IMR-90 (cell line): ENCODE measurements at places on chromosomes 3 and 15. TPM values are rescaled to one million over a fixed set of nuclear protein-coding genes. Genes with fewer than 3 reads are reported as not detected.

GRCh38 chr3:143597774-143598652, 250.3 kb downstream of the SLC9A9 start:
- no peak for DNase-seq
- H3K27me3 ChIP-seq, result no peaks in the 10 kb centered on the region

- no peaks in the 10 kb centered on the region for H3K27me3 ChIP-seq
- H3K4me1 ChIP-seq, result no peaks in the 10 kb centered on the region
- no peaks in the 10 kb centered on the region for H3K36me3 ChIP-seq
- peak; percentile 57 for DNase-seq
- no peak overlapping the region for H3K27ac ChIP-seq
These were observed 121.0 kb upstream of the CDIN1 start for GRCh38 chr15:36458411-36458810.

- peak; percentile 4 for DNase-seq
- H3K4me3 ChIP-seq, result no peak overlapping the region
- no peak overlapping the region for H3K27ac ChIP-seq
- H3K36me3 ChIP-seq, result no peaks in the 10 kb centered on the region
These were observed 12.0 kb upstream of the FGD5 start for GRCh38 chr3:14806641-14807263.

- no peak overlapping the region for H3K4me3 ChIP-seq
- no peak overlapping the region for H3K27ac ChIP-seq
- no peaks in the 10 kb centered on the region for H3K36me3 ChIP-seq
- no peak for DNase-seq
These were observed 12.3 kb downstream of the NUDT16 start for GRCh38 chr3:131393868-131394267.

DNA sequence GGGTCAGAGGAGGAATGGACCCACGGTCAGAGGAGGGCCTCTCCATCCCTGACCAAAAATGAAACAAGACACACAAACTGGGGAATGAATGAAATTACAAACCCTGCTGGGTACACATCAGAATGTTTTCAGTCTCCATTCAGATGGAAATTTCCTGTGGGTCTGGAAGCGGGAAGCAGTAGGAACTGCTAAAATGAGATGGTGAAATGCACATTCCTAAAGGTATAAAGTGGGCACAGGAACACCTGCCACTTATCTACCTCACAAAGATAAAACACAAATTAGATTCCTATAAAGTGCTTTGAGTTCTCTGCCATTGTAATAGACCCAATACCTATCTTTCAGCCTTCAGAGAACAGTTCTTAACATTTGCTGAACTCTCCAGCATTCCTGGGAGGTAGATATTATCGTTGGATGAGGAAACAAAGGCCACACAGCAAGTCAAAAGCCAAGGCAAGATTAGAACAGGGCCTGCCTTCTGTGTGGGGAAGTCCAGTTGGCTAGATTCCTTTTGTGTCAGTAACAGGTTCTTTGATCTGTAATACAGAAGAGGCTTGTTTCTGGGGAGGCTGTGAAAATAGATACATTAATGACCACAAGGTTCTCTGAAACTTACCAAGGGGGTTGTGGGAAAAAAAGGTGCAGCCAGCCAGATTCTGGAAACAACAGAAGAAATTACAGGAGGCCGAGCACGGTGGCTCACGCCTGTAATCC, 98.4 kb downstream of the IGF2BP2 start:
- no peaks in the 10 kb centered on the region for H3K27me3 ChIP-seq
- no peak overlapping the region for H3K27ac ChIP-seq
- 0 out of 2 replicates have a peak, but pooled peaks cover 1% of the 10 kb centered on the region for H3K36me3 ChIP-seq
- H3K4me1 ChIP-seq, result peaks cover 27% of the 10 kb centered on the region
- DNase-seq, result no peak

- H3K27me3 ChIP-seq, result no peaks in the 10 kb centered on the region; the same call in 1 of the 2 replicates
- DNase-seq, result peak; percentile 46
- H3K27ac ChIP-seq, result no peak overlapping the region
- no peak overlapping the region for H3K4me3 ChIP-seq
These were observed 35.2 kb downstream of the DNASE1L3 start for GRCh38 chr3:58175437-58176184.

GRCh38 chr15:99582508-99582960, 16.8 kb downstream of the MEF2A start:
- DNase-seq, result no peak
- no peaks in the 10 kb centered on the region for H3K27me3 ChIP-seq
- H3K4me1 ChIP-seq, result peaks cover 5% of the 10 kb centered on the region
- no peak overlapping the region for H3K27ac ChIP-seq
- H3K4me3 ChIP-seq, result no peak overlapping the region
- no peaks in the 10 kb centered on the region for H3K36me3 ChIP-seq

DNA sequence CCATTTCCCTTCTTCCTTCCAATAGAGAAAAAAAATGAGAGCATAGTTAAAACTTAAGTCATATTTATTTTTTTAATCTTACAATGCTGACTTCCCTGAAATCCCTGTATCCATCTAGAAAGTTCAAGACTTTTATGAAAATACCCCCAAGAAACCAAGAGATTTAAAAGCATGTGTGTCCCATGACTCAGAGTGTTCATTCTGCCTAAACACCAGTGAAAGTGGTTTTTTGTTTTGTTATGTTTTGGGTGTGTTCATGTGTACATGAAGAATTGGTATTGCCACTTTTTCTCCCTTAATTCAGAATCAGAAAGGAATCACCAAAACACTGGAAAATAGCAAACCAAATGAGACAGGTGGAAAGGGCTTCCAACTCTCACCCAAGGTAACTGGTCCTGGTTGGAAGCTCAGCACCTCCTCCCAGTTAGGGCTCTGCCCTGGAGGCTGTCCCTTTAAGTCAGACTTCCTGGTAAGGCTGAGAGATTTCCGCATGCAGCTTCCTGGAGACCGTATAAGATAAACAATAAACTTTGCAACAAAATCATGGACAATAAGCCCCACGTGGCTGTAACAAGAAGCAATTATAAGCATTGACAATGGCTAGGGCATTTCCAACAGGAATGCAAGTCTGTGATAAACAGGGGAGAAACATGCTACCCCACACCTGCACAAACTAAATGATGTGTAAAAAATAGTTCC, 121.9 kb upstream of the ARHGEF3 start:
- no peaks in the 10 kb centered on the region for H3K36me3 ChIP-seq
- H3K4me3 ChIP-seq, result no peak overlapping the region
- DNase-seq, result peak; percentile 35
- H3K4me1 ChIP-seq, result peaks cover 4% of the 10 kb centered on the region

The ALPK3 gene
- total RNA-seq, result under 0.01 TPM in 2 replicates

The GOLGA8S gene
- total RNA-seq, result under 0.01 TPM in 2 replicates

The CCR3 gene
- not detected in 2 replicates for total RNA-seq

The LRRK1 gene
- 1.9 and 3.0 TPM in 2 replicates for total RNA-seq

The EOMES gene
- not detected in 2 replicates for total RNA-seq

The PRSS50 gene
- not detected in 2 replicates for total RNA-seq

The EIF5A2 gene
- 7.7 and 15.0 TPM in 2 replicates for total RNA-seq

The UROC1 gene
- not detected in 2 replicates for total RNA-seq
